ENCODE measurements at places on chromosomes 2 and 18.
A peak's percentile ranks its signal among the peaks of the same experiment; 100 is the strongest.

DNA sequence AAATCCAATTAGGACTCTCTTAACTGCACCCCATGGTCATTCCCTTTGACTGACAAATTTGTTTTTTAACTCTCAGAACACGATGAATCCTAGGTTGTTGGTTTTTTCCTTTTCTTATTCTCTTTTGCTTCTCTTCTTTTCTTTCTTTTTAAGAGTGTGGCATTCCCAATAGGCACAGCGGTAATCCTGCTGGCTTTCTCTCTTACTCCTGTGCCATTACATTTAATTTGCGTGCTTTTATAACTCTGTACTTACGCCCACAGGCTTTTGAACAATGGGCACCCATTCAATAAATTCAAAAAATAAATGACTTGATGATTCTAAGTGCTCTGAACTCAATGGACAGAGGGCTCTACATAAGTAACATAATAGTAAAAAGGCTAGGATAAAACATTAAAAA, 189.0 kb upstream of the SMAD7 start:
- no peak for DNase-seq

DNA sequence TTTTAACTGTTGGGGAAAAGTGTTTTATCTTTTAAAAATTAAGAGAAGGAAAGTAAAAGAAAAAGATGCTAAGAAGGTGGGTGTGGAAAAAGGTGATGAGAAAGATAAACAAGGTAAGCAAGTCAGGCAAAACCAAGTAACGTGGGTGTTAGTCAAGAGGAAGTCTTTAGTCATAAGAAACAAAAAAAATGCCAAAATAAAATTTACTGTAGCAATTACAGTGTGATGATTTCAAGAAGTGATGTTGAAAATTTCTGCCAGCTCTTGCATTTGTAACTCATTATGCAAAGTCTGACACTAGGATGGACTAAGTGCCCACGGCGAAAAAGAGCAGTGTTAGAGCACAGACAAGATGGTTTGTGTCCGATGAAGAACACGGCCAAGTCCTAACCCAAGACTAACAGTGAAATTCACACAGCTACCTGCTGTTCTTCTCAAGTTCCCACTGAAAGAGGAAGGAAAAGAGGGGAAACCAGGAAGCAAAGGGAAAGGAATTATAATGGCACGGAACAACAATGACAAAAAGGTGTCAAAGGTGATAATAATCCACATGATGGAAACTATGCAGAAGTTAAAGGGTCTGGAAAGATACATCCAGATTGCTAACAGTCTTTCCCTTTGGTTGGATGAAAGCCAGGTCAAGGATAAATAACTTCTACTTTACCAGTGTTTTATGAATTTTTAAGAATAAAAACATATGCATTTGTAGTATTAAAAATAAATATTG, 34.1 kb downstream of the NOL10 start:
- DNase-seq, result no peak

GRCh38 chr2:176852667-176853066, 359.9 kb upstream of the HNRNPA3 start:
- peak; percentile 74 for DNase-seq

DNA sequence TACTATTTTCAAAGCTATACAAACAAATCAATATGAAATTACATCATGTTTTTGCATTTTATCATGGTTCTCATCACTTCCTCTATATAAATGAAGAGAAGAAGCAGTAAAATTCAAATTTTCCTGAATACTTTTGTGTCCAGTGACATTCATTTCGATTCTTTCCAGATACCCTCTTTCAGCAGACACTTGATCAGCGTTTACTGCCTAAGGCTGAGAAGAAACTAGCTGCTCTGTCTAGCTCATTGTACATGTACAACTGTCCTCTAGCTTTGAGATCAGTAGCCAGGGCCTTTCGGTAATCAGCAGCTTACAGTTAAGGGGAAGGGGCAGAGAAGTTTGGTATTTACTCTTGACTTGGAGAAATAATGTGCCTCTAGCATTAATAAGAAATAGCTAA, 4.8 kb downstream of the VRK2 start:
- no peak for DNase-seq

DNA sequence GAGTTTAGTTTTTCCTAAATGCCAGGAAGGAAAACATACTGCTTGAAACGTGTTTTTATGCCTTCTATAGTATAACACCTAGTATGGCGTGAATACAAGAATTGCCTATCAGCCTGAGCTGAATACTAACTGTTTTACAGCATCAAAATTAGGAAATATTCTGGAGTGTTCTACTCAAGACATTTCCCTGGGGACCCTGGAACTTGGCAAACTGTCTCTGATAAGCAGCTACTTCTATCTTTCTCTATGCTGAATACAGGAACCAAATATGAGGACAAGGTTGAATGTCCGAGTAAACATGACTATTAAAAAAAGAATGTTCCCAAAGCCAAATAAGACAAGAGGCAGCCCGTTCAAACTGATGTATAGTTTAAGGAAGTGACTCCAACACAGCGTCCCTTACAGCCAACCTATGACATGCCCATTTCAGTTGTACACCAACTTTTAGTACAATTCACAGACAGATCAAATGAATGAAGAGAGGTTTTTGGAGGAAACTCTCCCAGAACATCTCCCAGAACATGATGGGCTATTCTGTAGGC, 951.3 kb upstream of the ACVR2A start:
- DNase-seq, result no peak

DNA sequence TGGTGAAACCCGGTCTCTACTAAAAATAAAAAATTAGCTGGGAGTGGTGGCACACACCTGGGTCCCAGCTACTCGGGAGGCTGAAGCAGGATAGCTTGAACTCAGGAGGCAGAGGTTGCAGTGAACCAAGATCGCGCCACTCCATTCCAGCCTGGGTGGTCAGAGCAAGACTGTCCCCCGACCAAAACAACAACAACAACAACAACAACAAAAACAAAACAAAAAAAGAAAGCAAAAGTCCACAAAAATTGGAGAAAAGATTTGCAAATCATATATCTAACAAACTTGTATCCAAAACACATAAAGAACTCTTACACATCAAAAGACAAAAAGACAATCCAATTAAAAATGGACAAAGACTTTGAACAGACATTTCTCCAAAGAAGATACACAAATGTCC, 10.4 kb downstream of the PPM1G start:
- DNase-seq, result no peak

DNA sequence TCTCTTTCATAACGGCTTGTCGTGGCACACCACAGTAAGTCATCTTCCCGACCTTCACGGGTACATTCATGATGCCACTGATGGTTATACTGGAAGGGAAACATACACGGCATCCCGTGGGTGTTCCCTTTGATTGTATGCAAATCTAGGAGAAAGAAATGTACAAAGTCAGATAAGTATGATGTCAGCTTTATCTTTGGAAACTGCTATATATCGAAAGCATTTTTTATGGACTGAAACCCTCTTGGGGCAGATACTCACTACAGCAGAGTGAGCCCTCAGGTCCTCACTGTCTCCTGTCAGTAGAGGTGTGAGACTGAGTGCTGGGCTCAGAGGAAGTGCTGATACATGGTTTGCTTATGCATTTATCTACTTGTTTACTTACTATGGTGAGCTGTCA, 20.4 kb downstream of the PLA2R1 start:
- DNase-seq, result no peak

DNA sequence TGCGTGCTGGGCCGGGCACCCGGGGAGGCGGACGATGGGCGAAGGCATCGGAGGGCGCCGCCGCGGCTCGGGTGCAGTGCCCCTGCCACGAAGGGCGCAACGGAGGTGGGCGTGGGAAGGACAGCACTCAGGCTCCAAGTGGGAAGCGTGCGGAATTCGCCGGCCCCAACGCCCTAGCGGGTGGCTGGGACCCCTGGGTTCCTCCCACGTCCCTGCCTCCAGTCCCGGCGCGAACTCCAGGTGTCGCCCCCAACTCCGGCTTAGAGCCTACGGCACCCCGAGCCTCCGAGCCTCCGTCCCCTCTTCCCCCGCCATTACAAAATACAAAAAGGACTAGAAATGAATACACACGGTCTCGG, 1.3 kb downstream of the CYP27C1 start:
- peak; percentile 36 for DNase-seq

- DNase-seq, result no peak
Observed at GRCh38 chr2:66775730-66776422, 341.0 kb downstream of the MEIS1 start.

DNA sequence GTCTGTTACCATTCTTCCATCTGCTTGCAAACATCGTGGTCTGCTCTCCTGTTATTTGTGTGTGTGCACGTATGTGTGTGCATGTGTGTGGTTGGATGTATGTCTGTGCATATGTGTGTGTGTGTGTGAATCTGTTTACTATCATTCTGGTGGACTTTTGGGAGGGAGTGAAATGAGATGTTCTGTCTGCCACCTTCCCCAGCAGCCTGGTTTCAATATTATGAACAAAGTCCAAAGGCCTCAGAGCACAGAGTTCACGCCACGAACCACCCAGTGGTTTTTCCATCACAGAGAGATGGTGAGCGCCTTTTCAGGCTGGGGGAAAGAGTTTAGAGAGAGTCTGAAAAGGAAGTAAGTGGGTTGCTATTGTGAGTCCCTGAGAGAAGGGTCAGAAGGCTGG, 67.1 kb upstream of the YWHAQ start:
- DNase-seq, result no peak

GRCh38 chr18:55239740-55240139, 280.5 kb upstream of the CCDC68 start:
- DNase-seq, result no peak

GRCh38 chr2:219025637-219026585, 15.4 kb downstream of the CFAP65 start:
- DNase-seq, result no peak

GRCh38 chr2:23593752-23594459, 208.9 kb downstream of the KLHL29 start:
- DNase-seq, result peak; percentile 75

GRCh38 chr2:207662203-207662602, 37.0 kb upstream of the METTL21A start:
- peak; percentile 15 for DNase-seq

- no peak for DNase-seq
Observed at GRCh38 chr2:219672406-219672805, 45.0 kb downstream of the SLC4A3 start.

- no peak for DNase-seq
Observed at GRCh38 chr2:153739394-153739793, 132.3 kb upstream of the GALNT13 start.

- no peak for DNase-seq
Observed at GRCh38 chr2:19480673-19481072, 122.2 kb upstream of the OSR1 start.

DNA sequence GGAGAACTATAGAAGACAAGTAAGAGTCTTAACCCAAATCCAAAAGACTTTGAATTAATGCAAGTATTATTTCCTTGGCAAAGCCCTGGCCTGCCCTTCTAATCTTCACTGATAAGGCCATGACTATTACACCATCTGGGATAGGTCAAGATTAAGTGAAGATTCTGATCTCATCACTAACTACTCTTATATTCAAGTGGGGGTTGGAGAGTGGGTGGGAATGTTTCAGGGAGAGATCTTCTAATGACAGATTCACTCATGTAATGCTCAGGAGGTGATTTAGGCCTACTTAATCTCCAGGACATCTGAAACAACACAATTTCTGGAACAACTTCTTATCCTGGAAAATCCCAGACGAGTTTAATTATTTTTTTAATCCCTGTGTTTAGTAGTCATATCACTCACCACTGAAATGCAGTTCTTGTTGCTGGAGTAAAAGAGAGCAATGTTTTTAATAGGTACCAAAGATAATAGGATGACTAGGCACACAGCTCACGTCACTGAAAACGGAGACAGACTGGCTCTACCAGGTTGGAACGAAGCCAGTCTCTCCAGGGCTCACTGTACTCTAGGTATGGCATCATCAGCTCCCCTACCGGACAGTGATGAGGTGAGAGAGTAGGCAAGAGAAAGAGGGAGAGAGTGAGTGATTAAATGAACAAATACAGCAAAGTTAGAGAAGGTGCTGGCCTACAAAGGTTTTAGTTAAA, 133.1 kb downstream of the NCKAP5 start:
- peak; percentile 87 for DNase-seq

DNA sequence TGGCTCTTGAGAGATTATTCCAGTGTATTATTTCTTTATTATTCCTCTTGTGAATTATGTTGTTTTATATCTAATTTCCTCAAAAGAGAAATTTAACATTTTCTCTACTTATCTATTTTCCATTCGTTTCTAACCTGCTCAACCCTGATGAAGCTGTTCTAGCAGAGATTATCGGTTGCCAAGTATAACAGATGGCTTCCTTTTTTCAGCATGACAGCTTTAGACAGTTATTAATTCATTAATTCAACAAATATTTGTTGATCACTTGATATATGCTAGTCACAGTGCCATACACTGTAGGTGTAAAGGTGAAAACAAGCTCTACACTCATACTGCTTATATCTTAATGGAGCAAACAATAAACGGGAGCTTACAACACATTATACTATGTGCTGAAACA, 137.9 kb upstream of the UBE2E3 start:
- no peak for DNase-seq

- DNase-seq, result peak; percentile 71
Observed at GRCh38 chr2:109138449-109138848, 9.4 kb downstream of the SH3RF3 start.

GRCh38 chr2:218832081-218832480, 478 bp upstream of the PRKAG3 start:
- DNase-seq, result no peak

DNA sequence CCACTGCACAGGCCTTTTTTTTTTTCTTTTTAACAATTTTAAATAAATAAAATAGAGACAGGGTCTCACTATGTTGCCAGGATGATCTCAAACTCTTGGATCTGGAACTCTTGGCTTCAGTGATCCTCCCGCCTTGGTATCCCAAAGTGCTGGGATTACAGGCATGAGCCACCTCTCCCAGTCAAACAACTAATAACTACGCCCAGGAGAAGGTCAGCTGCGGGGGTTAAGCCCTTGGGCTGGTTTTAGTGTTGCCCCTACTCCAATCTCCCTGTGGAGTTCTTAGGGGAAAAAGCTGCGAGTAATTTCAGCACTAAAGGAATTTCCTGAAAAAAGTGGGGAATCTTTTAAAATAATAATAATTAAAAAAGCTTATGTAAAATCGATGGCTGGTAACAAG, 96.4 kb upstream of the XPO1 start:
- DNase-seq, result no peak

- DNase-seq, result no peak
Observed at GRCh38 chr2:239162141-239162821, 238.5 kb downstream of the HDAC4 start.

DNA sequence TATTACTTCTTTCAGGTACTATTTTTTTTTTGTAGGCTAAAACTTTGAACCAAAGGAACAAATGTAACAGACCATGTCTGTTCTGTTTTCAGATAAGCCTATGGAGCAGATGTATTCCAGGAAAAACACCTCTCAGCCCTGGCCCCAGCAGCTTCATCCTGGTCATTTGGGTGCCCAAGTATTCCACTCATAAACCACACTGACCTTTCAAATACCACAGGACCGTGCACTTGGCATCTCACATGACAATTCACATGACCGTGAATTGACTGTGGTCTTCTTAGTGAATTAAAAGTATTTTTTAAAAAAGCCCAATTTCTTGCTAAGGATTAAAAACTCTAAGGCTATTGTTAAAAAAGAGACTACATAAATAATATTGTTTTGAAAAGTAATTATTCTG, 50.2 kb downstream of the SMIM21 start:
- DNase-seq, result no peak

GRCh38 chr2:188202777-188203176, 88.9 kb upstream of the GULP1 start:
- DNase-seq, result no peak

Data from DMS53 (cell line).